ENCODE measurements at places on chromosomes 6 and 20.
A peak's percentile ranks its signal among the peaks of the same experiment; 100 is the strongest.

DNA sequence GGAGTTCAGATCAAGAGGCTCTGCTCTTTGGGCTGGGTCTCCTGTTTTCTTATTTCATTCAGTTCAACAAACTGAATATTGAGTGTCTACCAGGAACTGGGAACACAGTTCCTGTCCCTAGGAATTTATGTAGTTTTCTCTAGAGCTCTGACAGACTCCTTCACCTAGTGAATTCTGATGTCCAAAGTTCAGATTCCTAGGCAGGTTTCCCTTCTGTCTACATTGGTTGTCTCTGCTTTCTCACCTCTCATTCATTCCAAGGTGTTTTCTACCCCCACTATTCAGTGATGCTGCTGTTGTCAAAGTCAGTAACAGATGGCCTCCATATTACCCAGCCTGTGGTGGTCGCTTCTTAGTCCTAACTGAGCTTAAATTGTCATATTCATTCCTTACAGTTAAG lies 4.4 kb downstream of the SMIM13 start:
- no peak for DNase-seq

GRCh38 chr6:103081876-103082630 lies 1688.5 kb downstream of the GRIK2 start:
- no peak for DNase-seq

- DNase-seq, result no peak
These were observed 26.8 kb downstream of the MCM8 start for GRCh38 chr20:5977223-5977622.

GRCh38 chr6:110549277-110549676 lies 72.9 kb upstream of the SLC22A16 start:
- DNase-seq, result no peak

DNA sequence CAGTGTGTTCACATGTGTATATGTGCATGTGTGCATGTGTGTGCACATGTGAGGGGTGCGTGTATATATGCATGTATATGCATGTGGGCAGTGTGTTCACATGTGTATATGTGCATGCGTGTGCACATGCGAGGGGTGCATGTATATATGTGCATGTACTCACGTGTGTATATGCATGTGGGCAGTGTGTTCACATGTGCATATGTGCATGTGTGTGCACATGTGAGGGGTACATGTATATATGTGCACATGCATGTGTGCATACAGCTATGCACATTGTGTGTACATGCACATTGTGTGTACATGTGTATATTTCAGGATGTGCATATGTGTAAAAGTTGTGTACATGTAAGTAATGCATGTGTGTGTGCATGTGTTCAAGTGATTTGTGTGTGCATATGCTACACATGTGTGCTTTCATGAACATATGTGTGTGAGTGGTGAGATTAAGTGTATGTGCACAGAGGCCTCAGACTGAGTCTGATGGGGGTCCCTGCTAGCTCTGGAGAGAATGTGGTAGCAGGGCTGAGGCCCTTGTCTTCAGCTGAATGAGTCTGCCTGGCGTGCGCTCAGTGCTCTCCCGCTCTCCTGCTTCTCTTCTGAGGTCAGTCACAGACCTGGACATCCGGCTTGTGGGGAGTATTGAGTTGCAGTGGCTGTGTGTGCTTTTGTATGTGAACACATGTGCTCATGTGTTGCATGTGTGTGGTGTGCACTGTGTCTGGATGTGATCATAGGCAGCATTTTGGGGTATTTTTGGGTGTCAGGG lies 19.9 kb upstream of the MYT1 start:
- DNase-seq, result no peak

DNA sequence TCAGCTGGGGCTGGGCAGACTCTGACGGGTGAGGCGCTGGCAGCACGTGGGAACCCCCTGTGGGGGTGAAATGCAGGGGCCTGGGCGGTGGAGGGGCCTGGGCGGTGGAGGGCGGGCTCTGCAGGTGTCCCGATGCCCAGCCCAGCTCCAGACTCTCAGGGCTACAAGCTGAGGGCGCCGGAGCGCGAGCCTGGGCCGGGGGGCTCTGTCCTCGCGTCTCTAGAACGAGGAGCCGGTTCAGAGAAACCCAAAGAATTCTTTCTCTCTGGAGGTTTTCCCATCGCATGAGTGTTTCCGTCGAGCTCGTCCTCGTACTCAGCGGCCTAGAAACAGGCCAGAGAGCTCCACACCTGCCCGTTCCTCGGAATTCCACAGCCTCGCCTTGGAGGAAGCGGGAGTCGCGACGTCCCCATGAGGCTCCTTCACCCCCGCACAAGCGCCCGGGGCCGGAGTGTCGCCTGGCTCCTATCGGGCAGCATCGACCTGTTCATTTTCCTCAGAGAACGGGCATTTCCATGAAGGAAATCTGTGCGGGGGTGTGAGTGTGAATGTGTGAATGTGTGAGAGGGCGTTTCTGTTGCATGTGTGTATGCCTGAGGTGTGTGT lies 76.9 kb downstream of the SMOC2 start:
- DNase-seq, result no peak

- DNase-seq, result no peak
These were observed 395.2 kb upstream of the MAP3K7 start for GRCh38 chr6:90982051-90982450.

DNA sequence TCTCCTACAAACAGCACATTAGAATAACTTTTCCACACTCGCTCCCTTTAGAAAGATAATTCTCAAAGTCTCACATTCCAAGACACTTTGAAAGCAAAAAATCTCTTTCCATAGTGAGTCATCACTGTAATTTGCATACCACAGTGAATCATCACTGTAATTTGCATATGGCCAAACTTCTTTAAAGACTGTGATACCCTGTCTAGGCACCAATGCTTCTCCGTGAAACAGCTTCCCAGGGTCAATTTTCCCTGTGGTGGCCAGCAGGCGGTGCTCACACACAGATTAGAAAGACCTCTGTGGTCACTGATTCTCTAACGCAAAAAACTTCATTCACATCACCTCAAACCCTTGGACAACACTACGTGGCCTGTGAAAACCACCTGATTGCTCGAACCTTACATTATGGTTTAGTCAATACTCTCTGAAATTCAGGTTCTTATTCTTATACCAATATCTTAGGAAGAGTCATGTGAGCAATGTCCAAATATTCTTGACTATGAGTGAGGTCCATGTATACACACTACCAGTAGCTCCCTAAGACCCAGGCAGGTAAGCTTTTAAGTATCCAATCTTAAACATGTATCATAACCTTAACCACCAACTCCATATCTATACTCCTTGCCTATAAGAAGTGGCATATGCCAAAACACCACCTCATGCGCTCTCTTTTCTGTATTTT lies 78.5 kb upstream of the PHACTR1 start:
- DNase-seq, result peak; percentile 84

- peak; percentile 76 for DNase-seq
These were observed 212.0 kb upstream of the PROKR2 start for GRCh38 chr20:5528719-5529256.

DNA sequence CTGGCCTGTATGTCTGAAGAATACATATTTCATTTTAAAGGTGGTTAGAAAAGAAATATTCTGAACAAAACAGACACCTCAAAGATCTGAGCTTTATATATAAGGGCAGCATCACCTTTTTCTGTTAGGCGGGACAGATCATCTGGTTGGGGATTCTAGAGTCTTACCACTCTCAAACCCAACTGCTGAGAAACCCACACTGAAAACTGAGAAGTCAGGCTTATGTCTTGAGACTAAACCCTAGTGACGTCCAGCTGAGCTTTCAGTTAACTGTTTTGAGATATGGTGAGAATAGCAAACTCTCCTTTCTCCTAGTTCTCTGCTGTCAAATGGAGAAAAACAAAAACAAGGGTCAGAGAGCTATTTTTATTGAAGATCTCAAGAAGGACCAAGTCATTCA lies 63.7 kb upstream of the CCN6 start:
- DNase-seq, result no peak

- DNase-seq, result no peak
These were observed 22.8 kb downstream of the ZBTB46 start for GRCh38 chr20:63808145-63808724.

DNA sequence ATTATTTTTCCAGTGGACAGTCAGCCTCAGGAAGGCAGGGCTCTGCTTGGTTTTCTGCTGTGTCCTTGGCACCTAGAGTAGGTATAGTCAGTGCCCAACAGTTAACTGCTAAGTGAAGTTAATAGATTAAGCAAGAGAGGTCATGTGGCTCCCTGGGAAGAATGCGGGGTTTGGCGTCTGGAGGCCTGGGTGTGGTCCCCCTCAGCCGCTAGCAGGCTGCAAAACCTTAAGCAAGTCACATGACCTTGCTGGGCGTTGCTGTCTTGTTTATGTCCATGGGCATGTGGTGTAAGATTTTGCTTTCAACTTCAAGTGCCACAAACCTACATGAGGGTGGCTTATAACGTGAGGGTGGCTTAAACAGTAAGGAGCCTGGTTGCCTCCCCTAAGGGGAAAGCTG lies 75.5 kb upstream of the SCP2D1 start:
- DNase-seq, result peak; percentile 34

- peak; percentile 79 for DNase-seq
These were observed 20.3 kb downstream of the SNTA1 start for GRCh38 chr20:33423141-33423834.

Measured in HCEC 1CT (cell line).